Stimulated activated CD4-positive, alpha-beta T cell treated with anti-CD3 and anti-CD28 coated beads, Interleukin-2, amount 100 ng/mL, for 24 hours (primary cell): ENCODE measurements at places on chromosomes 16 and 17.

DNA sequence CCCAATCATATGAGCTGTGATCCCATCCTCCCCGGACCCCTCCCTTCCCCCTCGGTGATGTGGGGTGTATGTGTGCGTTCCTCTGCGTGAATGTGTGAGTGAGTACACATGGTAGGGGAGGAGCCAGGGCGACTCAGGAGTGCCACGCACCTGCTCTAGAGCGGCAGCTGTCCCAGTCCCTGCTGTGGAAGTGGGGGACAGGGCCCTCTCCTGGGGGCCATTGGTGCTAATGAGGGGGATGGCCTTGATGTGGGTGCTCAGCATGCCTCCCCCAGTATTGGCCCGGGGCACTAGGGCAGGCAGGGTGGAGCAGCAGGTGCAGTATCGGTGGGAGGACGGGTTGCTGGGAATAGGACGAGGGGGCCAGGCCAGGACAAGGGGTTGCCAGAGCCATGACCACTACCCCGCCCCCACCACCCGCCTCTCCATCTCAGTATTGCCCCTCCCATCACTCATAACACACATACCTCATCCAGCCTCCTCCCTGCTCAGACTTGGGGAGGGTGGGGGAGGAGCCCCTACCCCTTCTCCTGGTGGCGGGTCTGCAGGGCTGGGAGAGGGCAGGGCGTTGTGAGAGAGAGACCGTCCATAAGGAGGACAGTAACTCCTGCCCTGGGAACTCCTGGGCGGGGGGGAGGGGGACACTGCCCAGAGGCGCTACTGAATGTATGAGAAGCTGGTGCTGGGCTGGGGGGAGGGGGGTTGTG, 8.5 kb downstream of the NR1D1 start:
- DNase-seq, result peak; percentile 13

DNA sequence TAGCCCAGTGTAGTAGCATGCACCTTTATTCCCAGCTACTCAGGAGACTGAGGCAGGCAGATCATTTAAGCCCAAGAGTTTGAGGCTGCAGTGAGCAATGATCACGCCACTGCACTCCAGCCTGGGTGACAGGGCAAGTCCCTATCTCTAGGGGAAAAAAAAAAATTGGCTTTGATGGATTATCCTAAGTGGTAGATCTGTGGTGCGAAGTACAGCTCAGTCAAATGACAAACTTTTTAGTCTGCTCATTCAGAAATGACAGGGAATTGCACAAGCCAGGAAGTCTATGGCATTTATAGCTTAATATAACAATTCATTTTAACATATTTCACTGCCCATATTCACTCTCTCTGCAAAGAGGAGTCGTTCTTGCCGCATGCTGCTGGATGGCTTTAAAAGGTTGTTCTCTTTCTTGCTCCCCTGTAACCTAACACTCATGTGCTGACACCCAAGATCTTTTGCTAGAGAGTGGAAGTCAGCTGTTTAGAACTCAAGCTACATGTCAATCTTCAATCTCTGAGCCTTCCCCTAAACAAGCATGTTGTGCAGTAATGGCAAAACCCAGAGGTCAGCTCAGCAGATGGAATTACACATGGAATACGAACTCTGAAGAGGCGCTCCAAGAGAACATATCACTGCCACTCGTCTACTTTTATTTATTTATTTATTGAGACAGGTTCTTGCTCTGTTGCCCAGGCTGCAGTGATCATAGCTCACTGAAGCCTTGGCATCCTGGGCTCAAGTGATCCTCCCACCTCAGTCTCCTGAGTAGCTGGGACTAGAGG, 32.8 kb downstream of the RNF157 start:
- DNase-seq, result no peak

DNA sequence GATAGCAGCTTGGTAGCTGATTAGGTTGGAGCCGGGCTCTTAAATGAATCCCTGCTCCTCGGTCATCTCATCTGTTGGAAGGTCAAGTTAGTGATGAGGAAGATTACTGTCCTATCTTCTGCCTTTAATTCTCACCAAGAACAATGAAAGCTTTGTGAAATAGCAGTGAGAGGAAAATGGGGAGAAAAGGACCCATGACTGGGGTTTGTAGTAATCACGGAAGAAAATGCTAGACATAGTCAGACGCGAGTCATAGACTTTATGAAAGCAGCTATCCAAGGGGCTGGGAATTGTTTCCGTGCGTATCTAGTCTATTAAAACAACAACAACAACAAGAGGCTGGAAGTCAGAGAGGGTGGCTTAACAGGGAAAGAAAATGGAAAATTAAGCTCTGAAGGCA, 18.3 kb downstream of the PIK3R5 start:
- DNase-seq, result no peak

DNA sequence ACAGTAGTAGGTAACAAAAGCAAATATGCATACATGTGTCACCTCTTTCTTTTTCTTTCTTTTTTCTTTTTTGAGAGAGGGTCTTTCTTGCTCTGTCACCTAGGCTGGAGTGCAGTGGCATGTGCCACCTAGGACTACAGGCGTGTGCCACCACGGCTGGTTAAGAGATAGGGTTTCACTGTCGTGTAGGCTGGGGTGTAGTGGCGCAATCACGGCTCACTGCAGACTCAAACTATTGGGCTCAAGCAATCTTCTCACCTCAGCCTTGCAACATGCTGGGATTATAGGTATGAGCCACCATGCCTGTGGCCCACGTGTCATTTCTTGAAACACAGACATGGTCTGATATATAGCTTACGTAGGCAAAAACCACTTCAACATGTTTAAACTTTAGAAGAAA, 397.7 kb upstream of the PMFBP1 start:
- no peak for DNase-seq

GRCh38 chr16:89363621-89364393, 126.6 kb downstream of the ANKRD11 start:
- DNase-seq, result peak; percentile 38

- DNase-seq, result no peak
These were observed 262.3 kb downstream of the SOX9 start for GRCh38 chr17:72382971-72383722.

DNA sequence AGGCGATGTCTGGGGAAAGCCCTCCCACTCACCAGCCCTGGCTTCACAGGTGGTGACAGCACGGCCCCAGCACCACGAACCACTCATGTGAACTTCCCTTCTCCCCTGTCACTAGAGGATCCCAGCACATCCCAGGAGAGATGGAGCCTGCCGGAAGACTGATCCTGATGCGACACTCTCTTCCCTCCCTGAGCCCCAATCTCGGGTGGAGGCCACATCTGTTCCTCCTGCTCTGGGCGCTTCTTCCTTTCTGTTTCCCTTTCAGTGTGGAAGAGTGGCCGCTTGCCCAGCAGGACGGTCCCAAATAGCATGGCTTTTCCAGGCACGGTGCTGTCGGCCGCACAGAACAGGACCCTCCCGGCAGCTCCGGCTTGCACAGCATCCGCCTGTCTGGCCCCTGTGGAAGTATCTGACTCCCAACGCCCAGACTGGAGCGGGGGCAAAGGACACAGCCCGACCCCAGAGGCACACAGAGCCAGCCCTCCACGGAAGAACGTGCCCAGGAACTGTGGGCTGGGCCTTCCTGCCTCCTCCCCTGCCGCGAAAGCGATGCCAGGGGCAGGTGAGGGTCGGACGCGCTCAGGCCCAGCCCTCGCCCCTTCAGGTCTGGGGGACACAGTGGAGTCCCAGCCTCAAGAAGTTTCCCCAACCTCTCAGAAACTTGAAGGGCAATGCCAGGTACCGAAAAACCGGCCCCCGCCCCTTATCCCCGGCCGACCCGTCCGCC, 37.6 kb downstream of the CBFA2T3 start:
- DNase-seq, result no peak

- DNase-seq, result peak; percentile 58
These were observed 317.6 kb downstream of the SEC14L1 start for GRCh38 chr17:77458202-77459017.

DNA sequence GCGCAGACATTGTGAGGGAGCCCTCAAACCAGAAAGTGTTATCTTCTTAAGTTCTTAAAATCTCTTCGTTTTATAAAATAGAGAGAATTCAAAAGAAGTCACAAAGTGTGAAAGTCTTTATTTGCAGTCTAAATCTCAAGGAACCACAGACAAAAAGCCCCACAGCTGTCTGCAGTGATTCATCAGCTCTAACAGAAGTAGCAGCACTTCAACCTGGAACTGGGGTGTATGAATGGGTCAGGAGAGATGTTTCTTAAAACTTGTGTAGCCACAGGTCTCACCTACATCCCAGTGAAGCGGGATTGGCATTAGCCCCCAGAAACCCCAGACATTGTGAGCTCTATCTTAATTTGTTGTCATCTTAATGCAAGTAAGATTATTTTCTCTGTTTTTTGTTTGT, 61.1 kb downstream of the CDYL2 start:
- no peak for DNase-seq

DNA sequence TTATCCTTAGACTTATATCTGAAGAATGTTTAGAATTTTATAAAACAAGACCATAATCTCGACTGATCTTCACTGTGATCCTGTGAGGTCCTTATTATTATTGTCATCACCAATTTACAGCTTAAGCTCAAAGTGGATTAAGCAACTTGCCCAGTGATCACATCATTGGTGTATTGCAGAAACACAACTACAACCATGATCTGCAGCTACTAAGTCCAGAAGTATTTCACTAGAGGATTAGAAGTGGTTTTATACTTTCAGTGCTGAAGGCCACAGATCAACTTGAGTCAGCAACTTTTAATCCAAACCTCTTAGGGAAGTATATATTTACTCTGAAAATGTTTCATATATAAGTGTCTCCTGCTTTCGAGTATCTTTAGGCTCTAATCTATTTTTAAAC, 624.3 kb upstream of the SOX9 start:
- DNase-seq, result no peak

- DNase-seq, result no peak
These were observed 254.8 kb upstream of the TBX2 start for GRCh38 chr17:61144617-61145564.

DNA sequence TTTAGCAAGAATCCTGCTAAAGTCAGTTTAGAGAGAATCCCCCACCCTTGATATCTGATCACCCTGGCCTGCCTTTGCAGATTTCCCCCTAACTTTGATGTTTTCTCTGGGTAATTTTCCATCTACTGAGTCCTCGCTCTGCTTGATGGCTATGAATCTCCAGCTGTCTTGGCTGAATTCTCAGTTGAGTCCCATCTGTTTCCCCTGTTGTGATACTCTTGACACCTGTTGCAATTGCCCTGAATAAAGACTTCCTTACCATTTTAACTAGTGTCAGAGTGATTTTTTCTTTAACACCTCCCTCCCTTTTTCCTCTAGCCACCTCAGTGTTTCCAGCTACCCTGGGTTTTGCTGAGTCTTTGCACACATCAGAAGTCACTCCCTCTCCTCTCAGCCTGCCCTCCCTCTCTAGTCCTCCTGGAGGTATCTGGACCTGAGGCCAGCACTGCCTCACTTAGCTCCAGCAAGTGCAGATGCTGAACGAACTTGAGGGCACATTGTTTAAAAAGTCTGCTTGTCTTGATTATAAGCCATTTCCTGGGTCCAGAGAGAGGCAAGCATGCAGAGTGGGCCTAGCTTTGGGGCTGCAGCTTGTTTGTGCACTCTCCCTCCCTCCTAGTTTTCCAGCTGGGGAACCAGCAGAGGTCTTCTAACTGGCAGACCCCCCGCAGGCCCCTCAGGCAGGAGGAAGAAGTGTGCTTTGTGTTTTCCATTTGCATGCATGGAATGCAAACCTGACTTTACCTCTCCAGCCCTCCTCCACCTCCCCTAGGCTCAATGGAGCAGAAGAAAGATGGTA, 33.2 kb downstream of the SPACA3 start:
- DNase-seq, result no peak

DNA sequence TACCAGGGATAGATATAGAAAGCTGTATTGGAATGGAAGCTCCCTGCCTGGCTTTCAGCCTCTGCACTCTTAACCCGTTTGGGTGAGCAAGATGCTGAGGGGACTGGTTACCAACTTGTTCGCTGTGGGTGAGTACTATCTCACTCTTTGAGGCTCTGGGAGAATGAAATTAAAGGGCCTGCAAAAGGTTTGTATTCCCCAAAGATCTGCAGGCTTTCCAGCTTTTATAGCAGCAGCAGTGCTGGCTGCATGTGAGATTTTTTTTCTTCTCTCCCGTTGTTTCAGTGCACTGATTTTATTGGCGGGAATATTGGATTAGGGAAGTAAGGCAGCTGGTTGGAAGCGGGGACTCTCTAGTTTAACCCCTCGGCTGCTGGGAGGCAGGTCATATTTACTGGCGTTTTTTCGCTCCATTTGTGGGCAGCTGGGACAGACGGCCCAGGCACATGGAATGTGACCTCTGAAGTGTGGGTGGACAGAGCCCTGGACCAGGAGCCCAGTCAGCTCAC, 30.9 kb downstream of the C17orf75 start:
- no peak for DNase-seq

- DNase-seq, result no peak
These were observed 3.9 kb upstream of the SOX9 start for GRCh38 chr17:72116661-72117521.

DNA sequence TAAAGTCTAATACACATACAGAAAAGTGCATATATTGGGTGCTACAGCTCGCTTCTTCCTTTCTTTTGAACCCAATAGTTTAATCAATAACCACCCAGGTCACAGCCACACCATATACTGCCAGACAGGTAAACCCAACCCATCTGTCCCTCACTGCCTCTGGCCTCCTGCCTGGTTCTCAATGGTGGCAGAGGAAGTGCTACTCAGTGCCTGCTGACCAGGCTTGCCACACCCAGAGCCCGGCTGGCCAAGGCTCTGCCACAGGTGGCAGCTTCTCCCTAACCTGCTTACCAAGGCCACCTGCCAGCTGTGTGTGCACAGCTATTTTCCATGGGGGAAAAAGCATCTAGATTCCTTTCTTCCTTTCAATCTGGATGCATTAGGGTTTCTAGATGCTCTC, 584 bp downstream of the PMP22 start:
- DNase-seq, result no peak

DNA sequence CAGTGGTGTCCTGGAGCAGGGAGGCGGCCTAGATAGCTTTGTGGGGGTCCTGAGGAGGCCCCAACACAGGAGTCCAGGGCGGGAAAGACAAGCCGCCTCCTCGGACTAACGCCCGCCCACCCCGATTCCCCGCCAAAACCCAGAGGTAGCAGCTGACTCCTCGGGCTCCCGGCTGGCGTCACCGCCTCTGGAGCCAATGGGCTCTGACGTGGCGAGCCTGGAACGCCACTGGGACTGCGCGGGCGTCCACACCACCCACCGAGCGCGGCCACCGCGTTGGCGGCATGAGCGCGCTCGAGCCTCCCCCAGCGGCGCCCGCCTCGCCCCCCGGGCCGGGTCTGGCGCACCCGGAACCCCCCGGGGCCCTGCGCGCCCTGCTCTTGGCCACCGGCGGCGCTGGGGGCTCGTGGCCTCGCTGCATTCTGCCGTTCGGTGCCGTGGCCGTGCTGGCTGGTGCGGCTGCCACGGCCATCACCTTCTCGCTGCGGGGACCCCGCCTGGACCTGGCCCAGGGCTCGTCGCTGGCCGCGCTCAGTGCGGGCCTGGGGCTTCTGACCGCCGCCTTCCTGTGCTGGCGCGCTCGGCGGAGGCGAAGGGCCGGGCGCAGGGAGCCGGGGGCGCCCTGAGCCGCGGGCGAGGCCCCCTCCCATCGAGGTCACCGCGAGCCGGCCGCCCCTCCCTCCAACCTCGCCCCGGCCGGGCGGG, 3.4 kb upstream of the NTN3 start:
- DNase-seq, result peak; percentile 55
